Psoas muscle (tissue), 8 donors: ENCODE measurements at places on chromosomes 3 and 15. TPM values are rescaled to one million over a fixed set of nuclear protein-coding genes. Genes with fewer than 3 reads are reported as not detected.

DNA sequence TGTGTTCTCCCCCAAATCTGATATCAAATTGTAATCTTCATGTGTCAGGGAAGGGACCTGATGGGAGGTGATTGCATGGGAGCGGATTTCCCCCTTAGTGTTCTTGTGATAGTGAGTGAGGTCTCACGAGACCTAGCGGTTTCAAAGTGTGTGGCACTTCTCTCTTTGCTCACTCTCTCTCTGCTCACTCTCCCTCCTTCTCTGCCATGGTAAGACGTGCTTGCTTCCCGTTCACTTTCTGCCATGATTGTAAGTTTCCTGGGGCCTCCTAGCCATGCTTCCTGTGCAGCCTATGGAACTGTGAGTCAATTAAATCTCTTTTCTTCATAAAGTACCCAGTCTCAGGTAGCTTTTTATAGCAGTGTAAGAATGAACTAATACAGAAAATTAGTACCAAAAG is 30.6 kb upstream of the OR5H6 start:
- H3K4me3 ChIP-seq = no peak overlapping the region
- H3K36me3 ChIP-seq = no peaks in the 10 kb centered on the region
- no peaks in the 10 kb centered on the region for H3K4me1 ChIP-seq
- H3K27ac ChIP-seq = no peak overlapping the region
- DNase-seq = no peak
- H3K27me3 ChIP-seq = no peaks in the 10 kb centered on the region

CEP70 gene
- total RNA-seq = 25.4 TPM

DNA sequence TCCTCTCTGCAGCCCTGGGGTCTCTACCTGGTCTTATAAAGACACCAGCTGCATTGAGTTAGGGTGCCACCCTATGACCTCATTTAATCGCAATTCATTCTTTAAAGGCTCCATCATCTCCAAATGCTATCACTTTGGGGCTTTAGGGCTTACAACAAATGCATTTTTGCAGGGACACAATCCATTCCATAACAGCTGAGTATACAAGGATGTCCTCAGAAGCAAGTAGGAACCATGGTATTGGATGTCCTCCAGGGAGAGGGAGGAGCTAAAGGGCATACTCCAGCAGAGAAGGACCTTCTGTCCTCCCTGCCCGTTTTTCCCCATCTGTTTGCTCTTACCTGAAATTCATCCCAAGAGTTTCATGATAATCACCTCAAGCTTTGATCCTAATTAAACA is 30.3 kb downstream of the UMPS start:
- peaks cover 8% of the 10 kb centered on the region for H3K4me1 ChIP-seq
- H3K4me3 ChIP-seq = no peak overlapping the region
- DNase-seq = no peak
- H3K36me3 ChIP-seq = peaks cover 29% of the 10 kb centered on the region
- no peaks in the 10 kb centered on the region for H3K27me3 ChIP-seq
- no peak overlapping the region for H3K27ac ChIP-seq

CFAP100 gene
- total RNA-seq = not detected

BRK1 gene
- total RNA-seq = 78.8 TPM

- H3K27me3 ChIP-seq = no peaks in the 10 kb centered on the region
- no peaks in the 10 kb centered on the region for H3K36me3 ChIP-seq
- no peaks in the 10 kb centered on the region for H3K4me1 ChIP-seq
- no peak overlapping the region for H3K4me3 ChIP-seq
- no peak overlapping the region for H3K27ac ChIP-seq
Observed at GRCh38 chr3:66066963-66067617, 28.4 kb upstream of the MAGI1 start.

GRCh38 chr15:63013052-63013808 is 29.3 kb upstream of the TPM1 start:
- no peak overlapping the region for H3K4me3 ChIP-seq
- peaks cover 12% of the 10 kb centered on the region for H3K4me1 ChIP-seq
- H3K36me3 ChIP-seq = no peaks in the 10 kb centered on the region
- no peak for DNase-seq
- no peak overlapping the region for H3K27ac ChIP-seq

GRCh38 chr3:185176750-185177359 is 24.0 kb upstream of the C3orf70 start:
- H3K4me1 ChIP-seq = no peaks in the 10 kb centered on the region
- no peak for DNase-seq
- H3K4me3 ChIP-seq = no peak overlapping the region
- H3K27ac ChIP-seq = no peak overlapping the region
- peaks cover 4% of the 10 kb centered on the region for H3K27me3 ChIP-seq
- no peaks in the 10 kb centered on the region for H3K36me3 ChIP-seq

CGNL1 gene
- 0.77 TPM for total RNA-seq

PRSS50 gene
- not detected for total RNA-seq

DNA sequence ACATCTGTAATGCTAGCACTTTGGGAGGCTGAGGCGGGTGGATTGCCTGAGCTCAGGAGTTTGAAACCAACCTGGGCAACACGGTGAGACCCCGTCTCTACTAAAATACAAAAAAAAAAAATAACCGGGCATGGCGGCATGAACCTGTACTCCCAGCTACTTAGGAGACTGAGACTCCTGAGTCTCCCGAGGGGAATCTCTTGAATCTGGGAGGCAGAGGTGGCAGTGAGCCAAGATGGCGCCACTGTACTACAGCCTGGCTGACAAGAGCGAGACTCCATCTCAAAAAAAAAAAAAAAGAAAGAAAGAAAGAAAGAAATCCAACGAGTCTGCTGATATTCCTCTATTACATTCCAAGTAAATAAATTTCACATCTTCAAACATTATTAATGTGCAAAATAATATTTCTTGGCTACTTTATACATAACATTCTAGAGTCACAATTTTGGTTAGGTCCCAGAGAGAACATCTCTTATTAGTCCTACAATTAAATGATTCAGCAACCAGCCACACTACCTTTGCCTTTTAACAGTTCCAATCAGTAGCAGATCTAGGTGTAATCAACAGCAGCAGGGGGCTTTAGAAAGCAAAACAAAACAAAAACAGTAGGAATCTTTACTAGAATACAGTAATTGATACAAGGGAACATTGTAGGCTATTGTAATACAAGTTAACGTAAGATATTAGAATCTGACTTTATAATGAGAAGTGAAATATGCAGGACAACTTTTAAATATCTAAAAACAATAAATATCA is 195.8 kb downstream of the TBC1D5 start:
- no peak for DNase-seq
- no peaks in the 10 kb centered on the region for H3K4me1 ChIP-seq
- no peaks in the 10 kb centered on the region for H3K27me3 ChIP-seq
- no peaks in the 10 kb centered on the region for H3K36me3 ChIP-seq

BBX gene
- total RNA-seq = 20.0 TPM
